Left lobe of liver (tissue), 2 donors: ENCODE measurements at places on chromosomes 7 and 10. TPM values are rescaled to one million over a fixed set of nuclear protein-coding genes. Genes with fewer than 3 reads are reported as not detected.
A peak's percentile ranks its signal among the peaks of the same experiment; 100 is the strongest.

- DNase-seq = peak; percentile 42
Observed at GRCh38 chr7:1693991-1694524, 24.0 kb downstream of the ELFN1 start.

DNA sequence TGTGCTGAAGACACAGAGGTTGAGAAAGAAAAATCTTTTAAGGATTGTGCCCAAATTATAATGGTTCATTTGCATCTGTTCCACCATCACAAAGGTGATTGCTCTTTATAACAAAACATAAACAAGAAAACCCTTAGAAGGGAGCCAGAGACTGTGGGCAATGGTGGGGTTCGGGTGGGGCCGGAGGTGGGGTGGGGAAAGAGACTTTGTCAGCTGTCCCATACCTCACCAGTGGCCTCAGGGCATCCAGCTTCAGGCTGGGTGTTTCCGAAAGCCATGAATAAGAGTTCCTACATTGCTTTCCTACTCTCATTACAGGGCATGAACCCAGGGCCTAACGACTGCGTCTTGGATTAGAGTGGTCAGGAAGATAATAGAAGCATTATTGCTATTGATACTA, 227.9 kb downstream of the PHTF2 start:
- no peak for DNase-seq

DNA sequence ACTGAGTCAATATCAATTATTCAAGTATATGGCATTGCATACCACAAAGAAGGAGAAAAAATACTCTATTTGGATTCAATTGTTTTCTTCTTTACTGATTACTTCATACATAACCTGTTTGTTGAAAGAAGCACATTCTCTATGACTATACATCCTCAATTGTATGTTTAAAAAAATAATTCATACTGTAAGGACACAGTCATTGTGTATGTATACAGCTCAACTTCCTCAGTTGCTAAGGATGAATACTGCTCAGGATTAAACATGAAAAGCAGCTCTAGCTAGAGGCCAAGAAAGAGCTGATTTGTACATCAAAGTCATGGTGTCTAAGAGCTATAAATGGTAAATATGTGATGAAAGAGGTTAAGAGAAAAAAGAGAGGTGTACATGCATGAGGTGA, 15.8 kb upstream of the BPGM start:
- no peak for DNase-seq

- DNase-seq = no peak
Observed at GRCh38 chr10:61906562-61906901, 5.0 kb downstream of the ARID5B start.

DNA sequence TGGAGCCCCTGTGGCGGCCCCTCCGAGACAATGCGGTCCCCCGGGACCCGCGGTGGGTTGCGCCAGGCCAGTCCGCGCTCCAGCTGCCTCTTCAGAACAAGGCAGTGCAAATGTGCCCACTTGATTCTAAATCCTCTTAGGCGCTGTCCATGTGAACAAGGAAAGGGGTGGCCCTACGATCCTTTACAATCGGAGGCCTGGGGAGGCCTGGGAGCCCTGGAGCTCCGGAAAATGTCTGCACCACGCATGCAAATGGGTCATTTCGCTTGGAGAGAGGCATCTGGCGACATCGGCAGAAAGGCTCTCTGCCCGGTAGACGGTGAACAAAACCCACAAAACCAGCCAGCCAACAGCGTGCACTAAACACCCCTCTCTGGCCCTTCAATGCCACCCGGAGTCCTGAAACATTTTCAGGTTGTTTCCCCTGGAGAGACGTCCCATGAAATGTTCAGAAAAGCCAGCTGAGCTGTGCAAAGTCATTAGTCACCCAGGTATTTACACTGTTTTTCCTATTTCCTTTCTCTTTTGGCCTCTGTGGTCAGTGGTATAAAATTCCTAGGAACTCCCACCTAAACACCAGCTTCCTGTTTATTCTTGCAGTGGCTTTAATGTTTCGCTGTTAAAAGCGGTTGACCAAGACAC, 102.8 kb upstream of the ZNF438 start:
- no peak for DNase-seq

DNA sequence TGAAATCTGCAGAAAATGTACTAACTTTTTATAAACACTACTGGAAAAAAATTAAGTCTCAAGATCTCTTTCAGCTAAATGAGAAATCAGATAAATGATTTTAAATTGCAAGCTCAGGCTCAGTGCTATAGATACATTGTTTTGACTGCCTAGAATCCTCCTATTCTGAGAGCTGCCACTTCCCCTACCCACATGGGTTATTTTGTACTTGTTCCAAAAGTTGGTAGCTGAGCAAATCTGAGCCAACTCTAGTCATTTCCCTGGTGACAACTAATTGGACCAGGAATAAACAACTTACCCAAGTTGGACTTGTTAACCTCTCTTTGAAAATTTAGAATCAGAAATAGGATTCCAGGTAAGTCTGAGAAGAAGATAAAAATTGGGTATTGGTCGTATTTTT, 202.1 kb downstream of the MBL2 start:
- no peak for DNase-seq

DNA sequence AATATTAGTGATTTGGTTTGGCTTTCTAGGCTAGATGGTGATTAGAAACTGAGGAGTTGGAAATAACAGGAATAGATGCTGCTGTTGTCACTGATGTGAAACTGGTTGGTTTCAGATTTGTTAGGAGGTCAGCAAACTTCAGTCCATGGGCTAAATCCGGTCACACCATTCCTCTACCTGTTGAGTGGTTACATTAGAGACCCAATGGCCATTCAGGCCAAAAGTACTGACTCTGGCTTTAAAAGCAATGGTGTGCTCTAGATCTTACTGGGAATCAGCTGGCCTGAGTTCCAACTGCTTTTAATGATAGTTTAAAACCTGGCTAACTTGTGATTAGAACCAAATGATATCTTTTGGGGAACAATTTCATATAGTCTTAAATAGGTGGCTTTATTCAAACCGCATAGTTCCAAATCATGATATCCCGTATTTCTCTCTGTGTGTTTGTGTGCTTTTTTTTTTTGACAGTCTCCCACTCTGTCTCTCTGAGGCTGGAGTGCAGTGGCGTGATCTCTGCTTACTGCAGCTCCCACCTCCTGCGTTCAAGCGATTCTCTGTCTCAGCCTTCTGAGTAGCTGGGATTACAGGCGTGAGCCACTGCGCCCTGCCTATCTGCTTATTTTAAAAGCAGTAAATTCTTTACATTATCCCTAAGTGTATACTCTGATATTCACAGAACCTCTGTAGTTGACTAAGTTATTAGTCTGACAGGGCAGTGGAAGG, 7.8 kb upstream of the PBLD start:
- DNase-seq = no peak

- DNase-seq = no peak
Observed at GRCh38 chr7:15989194-15989593, 302.7 kb upstream of the MEOX2 start.

GRCh38 chr7:108003599-108003935, 606 bp upstream of the LAMB1 start:
- no peak for DNase-seq

LRRTM3 gene
- total RNA-seq = not detected

TAS2R4 gene
- total RNA-seq = 0.40 TPM

GRCh38 chr10:47253030-47253637, 46.9 kb upstream of the GDF10 start:
- DNase-seq = no peak

SEC31B gene
- 6.7 TPM for total RNA-seq

STEAP1B gene
- total RNA-seq = not detected

DNA sequence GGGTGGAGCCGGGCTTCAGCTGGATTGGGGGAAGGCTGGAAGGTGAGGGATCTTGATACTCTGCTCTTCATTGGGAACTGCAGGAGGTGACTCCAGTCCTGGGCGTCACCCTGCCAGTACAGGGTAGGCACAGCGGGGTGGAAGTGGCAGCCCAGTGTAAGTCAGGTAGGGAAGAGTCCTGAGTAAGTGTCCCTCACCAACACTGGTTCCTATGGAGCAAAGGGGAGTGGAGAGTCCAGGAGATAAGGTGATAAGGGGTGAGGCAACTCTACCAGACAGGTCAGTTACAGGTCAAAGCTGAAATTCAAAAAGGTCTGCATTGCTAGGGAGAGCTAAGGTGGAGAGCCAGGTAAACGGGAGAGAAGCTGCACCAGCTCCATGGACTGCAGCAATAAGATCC, 145.6 kb upstream of the NFE2L3 start:
- DNase-seq = no peak

DNA sequence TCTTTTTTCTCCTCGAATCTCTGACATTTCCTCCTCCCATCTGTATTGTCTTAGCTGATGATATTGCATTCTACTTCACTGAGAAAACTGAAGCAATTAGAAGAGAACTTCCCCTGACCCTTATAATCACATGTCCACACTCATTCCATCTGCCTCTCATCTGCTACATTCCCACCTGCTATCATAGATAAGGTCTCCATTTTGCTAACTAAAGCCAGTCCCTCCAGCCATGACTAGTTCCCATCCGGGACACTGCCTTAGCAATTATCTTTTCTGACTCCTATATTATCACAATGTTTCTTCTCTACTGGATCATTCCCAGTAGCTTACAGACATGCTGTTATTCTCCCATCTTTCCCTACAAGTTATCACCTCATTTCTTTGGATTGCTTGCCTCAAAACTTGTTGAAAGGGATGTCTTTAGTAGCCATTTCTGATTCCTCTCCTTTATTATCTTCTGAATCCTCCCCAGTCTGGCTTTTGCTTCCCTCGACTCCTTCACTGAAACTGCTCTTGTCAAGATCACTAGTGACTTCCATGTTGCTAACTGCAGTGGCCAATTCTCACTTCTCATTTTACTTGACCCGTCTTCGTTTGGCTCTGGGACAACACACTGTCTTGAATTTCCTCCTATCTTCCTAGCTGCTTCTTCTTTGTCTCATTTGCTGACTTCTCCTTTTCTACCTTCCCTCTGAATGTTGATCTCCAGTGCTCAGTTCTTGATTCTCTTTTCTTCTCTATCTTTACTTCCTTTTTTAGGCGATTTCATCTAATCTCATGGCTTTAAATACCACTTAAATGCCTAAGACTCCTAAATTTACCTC, 35.9 kb downstream of the FZD1 start:
- DNase-seq = no peak

- DNase-seq = no peak
Observed at GRCh38 chr7:134470864-134471263, 12.0 kb upstream of the AKR1B1 start.

LIPF gene
- not detected for total RNA-seq

- no peak for DNase-seq
Observed at GRCh38 chr10:59880971-59881510, 25.3 kb downstream of the CCDC6 start.

CALML3 gene
- total RNA-seq = not detected

TDRD1 gene
- 0.05 TPM for total RNA-seq

GRCh38 chr7:98240961-98241673, 10.9 kb downstream of the TECPR1 start:
- DNase-seq = no peak

KLLN gene
- 0.68 TPM for total RNA-seq

DNA sequence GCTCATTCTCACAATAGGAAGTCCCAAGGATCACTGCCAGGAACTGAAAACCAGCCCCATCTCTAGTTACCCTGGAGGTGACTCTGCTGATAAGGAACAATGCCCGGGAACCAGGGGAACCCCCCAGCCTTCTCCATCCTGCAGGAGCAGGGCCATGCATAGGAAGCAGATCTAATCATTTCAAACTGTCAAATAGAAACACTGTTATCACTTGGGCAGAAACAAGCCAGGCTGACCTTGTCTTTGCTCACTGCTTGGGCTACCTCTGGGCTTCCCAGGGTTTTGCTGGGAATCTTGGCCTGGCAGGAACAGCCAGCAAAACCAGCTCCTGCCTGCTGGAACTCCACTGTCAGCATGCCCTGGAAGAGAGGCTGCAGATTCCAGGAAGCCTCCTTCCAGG, 114.1 kb downstream of the RNF216 start:
- DNase-seq = no peak
